ENCODE measurements at places on chromosomes 11 and 22.

GRCh38 chr11:117962826-117963225, 23.4 kb upstream of the IL10RA start:
- DNase-seq: no peak

- peak; percentile 33 for DNase-seq
Measured at GRCh38 chr22:22235558-22235957, 9.0 kb upstream of the VPREB1 start.

- no peak for DNase-seq
Measured at GRCh38 chr11:122920579-122920978, 38.0 kb downstream of the JHY start.

DNA sequence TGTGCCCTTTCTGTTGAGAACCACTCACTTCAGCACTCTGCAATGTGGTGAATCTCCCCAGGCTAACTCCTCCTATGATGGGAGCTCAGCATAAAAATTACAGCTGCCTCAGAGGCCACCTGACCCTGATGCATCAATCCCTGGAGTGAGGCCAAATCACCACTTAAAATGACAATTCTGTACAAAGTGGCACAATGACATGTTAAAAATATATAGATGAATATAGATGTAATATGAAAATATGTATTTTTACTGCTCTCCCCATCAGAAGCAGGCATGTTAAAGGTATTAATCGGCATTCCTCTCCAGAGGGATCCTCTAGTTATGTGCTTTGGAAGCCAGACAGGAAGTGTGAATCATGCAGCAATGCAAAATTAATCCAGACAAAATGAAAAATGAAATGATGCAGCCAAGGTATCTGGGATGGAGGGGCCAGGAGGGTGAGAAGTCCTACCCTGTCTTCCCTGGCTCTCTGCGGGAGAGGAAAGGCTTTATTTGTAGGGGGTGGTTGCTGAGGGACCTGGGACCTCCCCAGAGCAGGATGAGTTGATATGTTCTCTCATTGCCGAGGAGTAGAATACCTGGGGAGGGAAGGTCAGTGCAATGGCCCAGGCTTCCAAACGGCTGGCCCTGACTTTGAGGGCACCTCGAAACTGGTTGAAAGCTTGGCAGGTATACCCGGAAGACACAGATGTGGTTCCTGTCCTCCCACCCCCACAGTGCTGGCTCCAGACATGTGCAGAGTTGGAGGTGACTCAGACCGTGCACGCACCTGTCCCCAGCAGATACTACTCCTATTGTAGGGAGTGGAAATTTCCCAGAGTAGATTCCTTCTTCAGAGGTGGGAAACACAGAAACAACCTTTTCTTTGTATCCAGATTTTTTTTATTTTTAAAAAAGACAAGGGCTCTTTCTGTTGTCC, 347.9 kb upstream of the NCAM1 start:
- DNase-seq: no peak

- DNase-seq: no peak
Measured at GRCh38 chr22:25348391-25348790, 129.0 kb downstream of the CRYBB2 start.

- DNase-seq: no peak
Measured at GRCh38 chr11:7520011-7520942, 6.5 kb downstream of the PPFIBP2 start.

GRCh38 chr22:27283714-27284113, 517.8 kb downstream of the MN1 start:
- no peak for DNase-seq

DNA sequence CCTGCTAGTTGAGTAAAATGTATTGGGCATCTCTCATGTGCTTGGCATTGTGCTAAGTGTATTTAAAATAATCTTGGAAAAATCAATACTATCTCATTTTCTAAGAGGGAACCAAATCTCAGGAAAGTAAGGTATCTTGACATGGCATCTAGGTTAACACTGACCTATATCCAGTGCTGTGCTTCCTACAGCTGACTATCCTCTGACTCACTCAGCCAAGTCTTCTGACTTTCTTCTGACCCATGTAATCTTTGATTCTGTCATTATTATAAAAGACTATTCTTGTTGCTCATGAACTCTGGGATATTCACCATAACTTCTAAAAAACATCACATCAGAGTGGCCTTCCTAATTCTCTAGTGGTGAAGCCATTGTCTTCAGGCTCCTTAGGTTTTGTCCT, 304.1 kb upstream of the TENM4 start:
- no peak for DNase-seq

- DNase-seq: no peak
Measured at GRCh38 chr22:23187211-23187610, 6.9 kb downstream of the BCR start.

GRCh38 chr11:98300719-98301118, 720.0 kb upstream of the CNTN5 start:
- DNase-seq: no peak

DNA sequence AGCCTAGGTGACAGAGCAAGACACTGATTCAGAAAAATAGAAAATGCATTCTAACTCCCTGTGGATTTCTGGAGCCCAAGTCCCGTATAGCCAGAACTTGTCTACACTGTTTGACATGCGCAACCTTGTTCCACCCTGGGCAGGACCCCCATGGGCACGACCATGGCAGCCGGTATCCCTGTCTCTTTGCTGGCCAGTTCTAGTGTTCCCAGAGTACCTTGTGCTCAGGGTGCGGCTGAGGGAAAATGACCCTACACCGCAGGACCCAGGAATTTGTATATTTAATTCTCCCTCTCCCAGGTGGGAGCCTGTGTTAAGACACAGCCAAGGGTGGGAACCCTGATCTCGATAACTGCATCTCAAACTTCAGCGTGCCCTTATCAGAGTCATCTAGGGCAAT, 36.7 kb upstream of the RIC3 start:
- no peak for DNase-seq

- no peak for DNase-seq
Measured at GRCh38 chr11:5153574-5154431, 754 bp downstream of the OR52A1 start.

DNA sequence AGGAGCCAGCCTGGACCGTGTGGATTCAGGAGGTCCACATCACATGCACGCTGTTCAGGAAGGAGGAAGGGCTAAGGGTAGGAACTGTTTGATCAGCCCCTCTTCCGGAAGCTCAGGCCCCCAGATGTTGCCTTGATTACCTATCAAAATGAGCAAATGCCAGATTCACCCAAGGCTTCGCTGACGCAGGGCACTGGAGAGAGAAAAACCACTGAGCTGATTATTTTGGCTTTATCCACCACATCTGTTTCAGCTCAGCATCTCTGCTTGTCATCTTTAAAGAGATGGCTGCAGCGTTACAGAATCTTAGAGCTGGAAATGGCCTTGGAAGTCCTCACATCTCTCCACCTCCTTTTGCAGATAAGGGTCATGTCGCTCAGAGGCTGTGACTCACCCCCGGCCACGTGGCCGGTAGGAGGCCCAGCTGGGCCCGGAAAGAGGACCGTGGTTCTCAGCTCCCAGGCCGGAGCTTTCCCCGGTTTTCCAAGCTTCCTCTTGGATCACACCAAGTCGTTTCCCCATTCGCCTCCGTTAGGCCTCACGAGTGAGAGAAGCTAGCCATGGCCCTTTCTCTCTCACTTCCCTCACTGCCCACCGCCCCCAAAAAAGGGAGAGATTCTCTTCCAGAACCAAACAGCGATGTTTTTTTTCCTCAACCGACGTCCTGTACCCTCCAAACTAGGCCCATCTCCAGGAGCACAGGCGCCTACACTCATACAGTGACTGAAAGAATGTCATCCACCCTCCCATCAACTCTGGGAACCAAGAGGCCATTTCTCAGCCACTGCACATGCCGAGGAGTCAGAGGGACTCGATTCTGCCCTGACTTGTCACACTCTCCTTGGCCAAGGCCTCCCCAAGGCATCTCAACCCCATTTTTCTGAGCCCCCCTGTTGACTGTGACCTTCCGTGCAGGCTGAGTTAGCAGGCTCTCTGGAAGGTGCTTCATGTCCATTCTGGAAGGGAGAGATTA, 37.6 kb downstream of the LIF start:
- no peak for DNase-seq

GRCh38 chr22:50169774-50170341, 673 bp upstream of the PANX2 start:
- peak; percentile 32 for DNase-seq

DNA sequence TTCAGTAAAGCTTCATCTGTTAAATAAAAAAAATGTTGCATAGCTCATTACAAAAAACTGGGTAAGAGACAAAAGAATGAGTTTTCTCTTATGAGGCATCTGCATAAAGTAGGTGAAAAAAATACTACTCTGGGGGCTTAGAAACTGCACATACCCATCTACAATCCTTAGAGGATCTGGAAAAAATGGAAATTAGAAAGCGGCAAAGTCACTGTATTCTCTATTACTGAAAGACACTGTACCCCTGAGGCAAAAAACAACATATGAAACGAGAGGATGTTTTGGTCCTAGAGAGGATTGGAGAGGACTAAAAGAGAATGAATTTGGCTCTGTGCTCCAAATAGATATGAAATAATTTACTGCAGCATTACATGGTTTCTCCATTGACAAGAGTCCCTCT, 206.7 kb upstream of the PITPNB start:
- DNase-seq: no peak

- no peak for DNase-seq
Measured at GRCh38 chr11:44000731-44001130, 47.0 kb upstream of the ACCSL start.

- no peak for DNase-seq
Measured at GRCh38 chr11:60977224-60977623, 5.7 kb downstream of the CD6 start.

DNA sequence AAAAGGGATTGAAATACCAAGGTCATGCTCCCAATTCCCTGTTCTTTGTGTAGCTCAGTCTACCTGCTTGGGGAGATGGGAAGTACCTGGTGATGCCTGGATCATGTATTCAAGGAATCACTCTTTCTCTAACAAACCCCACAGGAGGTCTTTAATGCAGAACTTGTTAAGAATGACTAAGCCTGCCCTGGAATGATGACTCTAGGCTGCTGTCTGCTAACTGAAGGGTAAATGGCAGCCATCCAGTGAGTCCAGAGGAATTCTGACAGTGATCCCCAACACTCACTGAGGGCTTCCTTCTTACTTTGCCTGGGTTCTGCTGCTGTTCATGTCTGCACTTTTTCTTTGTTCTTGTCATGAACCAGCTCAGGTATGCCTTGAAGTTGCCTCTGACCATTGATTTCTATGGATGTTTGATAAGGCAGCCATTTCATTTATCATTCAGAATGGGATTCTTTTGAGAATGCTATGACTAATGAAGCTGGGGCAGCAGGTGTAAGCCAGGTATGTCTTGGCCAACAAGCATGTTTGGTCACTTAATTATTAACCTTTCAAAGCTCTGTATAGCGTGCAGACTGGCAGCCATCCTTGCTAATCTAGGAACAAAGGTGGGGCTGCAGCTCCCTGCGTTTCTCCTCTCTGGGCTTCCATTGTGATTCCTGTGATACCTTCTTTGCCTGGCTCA, 11.4 kb downstream of the PRSS23 start:
- no peak for DNase-seq

GRCh38 chr11:70495351-70496310, 97.3 kb downstream of the CTTN start:
- DNase-seq: no peak

- DNase-seq: no peak
Measured at GRCh38 chr11:118536726-118537125, 5.7 kb downstream of the TMEM25 start.

DNA sequence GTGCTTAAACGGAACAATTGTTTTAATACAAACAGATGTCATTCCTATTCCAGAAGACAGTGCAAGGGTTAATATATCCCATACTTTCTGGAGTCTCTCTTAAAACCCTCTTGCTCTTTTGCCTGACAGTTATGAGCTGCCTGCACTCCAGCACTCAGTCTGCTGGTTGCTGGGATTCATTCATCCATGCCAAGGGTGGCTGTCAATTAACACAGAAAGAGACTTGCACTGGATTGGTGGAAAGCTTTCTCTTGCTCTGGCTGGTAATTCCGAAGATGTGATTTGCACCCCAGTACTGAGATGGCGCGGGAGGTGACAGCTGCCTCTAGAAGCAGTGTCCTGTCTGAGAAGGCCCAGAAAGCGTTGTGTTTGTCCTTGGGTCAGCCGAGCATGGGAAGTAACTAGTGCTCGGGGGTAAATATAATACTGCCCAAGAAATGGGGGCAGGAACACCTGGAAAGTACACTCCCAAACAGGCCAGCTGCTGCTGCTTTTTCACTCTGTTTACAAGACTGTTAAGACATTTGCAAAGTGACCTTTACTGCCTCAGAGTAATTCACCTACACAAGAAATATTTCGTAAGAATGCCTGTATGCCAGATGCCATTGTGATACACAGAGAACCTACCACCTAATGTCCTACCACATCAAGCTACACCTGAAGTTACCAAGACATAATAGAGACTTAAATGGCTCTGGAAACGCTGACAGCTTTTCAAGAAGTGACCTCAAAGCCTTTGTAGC, 20.5 kb downstream of the SCUBE2 start:
- no peak for DNase-seq

DNA sequence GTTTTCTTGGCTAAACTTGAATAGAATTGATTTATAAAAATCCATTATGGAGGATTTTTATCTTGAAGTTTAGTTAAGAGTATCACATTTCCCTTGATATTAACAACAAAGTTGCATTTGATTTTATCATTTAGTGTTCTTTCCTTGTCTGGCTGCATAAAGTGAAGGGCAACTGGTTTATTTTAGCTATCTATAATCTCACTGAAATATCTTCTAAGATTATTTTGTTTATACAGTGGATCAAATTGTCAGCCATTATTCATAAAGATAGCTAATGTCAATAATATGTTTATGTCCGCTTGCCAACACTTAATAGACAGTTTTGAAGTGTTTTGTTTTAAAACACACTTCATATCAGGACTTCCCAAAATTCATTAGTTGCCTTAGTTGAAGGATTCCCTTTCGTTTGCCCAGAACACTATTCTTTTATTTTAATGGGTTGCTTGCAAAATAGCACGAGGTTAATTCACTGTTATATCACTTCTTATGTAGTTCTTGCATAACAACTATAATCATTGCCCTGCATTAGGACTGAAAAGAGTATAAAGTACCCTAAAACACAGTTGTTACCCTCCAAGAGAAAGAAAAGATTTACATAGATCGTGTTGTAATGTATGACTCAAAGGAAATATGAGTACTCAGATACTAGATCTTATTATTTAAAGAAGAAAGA, 73.0 kb downstream of the MSANTD4 start:
- DNase-seq: no peak

- no peak for DNase-seq
Measured at GRCh38 chr22:43148581-43148980, 2.8 kb upstream of the TSPO start.

DNA sequence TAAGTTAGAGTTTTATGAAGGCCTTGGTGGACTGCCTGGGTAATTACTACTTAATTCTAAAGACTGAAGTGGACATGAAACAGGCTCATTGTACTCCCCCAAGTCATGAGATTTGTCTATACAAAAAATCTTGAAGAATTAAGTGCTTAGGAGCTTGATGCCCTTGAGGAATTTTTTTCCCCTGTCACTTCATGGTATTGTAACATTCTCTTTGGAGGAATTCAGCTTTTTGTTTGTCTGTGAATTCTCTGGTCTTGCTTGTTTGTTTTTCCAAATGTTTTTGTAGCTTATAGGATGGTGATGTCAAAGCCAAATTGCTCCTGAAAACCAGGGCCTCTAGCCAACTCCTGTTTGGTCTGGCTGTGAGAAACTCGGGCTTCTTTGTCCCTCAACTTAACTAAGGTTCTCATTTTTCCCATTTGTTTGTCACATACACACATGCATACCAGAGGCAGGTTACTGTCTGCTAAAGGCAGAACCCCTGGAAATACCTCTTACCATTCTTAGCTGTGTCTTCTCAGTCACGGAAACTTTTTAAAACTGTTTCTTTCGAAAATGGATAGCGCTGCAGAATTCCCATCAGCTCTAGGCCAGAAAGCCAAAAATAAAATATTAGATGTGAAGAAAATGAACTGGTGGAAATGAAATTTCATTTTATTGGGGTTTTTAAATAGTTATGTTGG, 66.9 kb downstream of the AMOTL1 start:
- DNase-seq: no peak

Measured in stimulated activated CD8-positive, alpha-beta memory T cell treated with anti-CD3 and anti-CD28 coated beads, Interleukin-4, amount 100 ng/mL, for 24 hours (primary cell).